ENCODE measurements at places on chromosomes 2 and 18.

- DNase-seq, result no peak
Observed at GRCh38 chr2:141021611-141022010, 1109.2 kb downstream of the LRP1B start.

DNA sequence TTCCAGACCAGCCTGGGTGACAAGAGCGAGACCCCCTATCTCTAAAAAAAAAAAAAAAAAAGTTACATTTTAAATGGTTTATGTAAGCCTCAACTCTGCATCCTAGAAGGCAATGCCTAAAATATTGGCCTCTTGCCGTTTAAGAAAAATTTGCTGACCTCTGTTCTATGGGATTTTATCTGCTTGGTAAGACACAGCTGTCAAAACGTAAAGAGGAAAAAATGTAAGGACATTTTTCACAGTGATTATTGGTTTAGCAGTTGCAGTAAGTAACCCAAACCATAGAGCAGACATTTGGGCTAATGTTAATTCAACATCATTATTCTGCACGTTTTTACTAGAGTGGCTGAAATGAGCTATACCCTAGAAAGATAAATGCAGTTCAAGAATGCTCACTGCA is 14.4 kb upstream of the E2F6 start:
- no peak for DNase-seq

DNA sequence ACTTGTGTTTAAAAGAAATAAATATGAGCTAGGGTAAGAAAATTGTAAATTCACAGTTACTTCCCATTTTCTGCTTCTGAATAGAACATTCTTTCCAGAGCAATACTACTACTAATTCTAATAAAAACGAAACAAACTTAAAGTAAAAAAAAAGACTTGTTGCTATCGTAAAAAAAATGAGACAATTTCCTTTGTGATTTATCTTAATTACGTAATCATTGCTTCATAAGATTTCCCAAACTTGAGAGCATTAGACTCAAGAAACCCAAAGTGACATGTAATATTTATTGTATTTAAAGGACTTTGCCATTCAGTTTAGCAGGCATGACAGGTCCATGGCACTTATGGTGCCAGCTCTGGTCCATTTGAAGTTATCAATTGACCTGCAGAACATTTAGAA is 153.8 kb downstream of the AQP4 start:
- DNase-seq, result no peak

- no peak for DNase-seq
Observed at GRCh38 chr18:11872479-11873136, 21.4 kb downstream of the CHMP1B start.

- no peak for DNase-seq
Observed at GRCh38 chr2:144067506-144067905, 452.4 kb downstream of the ZEB2 start.

DNA sequence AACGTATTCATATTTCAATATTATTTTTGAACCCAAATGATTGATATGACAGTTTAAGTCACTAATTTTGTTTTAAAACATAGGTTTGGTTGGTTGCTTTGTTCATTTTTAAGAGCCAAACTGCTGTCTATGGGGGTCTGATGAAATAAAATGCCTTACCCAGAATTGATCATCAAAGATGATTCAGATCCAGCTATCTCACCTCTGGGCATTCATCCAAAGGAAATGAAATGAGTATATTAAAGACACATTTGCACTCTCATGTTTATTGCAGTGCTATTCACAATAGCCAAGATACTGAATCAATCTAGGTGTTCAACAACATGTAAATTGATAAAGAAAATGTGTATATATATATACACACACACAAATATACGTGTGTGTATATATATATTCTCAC is 326.9 kb upstream of the GULP1 start:
- no peak for DNase-seq

GRCh38 chr2:26068602-26069298 is 34.9 kb downstream of the RAB10 start:
- no peak for DNase-seq
